ENCODE measurements at places on chromosomes 3 and 15. TPM values are rescaled to one million over a fixed set of nuclear protein-coding genes. Genes with fewer than 3 reads are reported as not detected.

DNA sequence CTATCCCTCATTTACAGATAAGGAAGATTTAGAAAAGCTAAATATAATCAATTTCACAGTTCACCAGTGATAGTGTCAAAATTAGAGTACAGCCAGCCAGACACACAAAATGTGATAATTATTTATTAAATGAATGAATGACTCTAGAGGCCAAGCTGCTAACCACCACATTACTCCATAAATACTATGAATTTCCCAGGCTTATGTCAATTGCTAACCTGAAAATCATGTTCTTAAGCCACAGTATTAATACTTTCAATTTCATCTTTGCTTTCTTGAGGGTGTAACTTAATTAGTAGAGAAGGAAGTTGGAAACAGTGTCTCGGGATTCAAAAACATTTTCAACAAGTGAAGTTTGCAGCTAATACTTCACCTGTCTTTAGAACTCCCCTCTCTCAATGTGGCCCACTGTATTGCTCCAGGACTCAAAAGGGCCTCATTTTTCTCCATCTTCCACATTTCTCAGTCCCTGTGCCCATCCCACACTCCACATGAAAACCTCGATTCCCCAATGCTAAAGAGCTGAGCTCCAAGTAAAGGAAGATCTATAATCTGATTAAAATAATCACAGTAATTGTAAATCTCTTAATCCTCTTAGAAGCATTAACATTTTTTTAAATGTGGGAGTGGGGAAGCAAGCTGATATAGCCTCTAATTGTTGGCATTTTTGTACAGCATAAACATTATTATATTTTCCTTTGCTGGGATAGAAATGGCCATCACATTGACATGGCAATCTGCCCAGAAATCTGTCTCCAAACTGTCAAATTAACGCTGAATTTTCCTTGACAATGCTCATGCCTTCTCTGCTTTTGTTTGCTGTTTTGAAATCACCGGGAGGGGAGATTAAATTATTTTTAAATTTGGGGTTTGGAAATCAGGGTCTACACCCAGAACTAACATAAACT is 765.1 kb downstream of the ROBO1 start:
- DNase-seq, result no peak

ARHGAP31 gene
- total RNA-seq, result 2.9 TPM

CCR4 gene
- 0.33 TPM for total RNA-seq

GRCh38 chr3:129054605-129055104 is 5.9 kb upstream of the GP9 start:
- DNase-seq, result no peak

GRCh38 chr3:15387735-15388134 is 39.6 kb downstream of the METTL6 start:
- DNase-seq, result no peak

GRCh38 chr15:91956026-91956723 is 102.7 kb downstream of the SLCO3A1 start:
- no peak for DNase-seq

DNA sequence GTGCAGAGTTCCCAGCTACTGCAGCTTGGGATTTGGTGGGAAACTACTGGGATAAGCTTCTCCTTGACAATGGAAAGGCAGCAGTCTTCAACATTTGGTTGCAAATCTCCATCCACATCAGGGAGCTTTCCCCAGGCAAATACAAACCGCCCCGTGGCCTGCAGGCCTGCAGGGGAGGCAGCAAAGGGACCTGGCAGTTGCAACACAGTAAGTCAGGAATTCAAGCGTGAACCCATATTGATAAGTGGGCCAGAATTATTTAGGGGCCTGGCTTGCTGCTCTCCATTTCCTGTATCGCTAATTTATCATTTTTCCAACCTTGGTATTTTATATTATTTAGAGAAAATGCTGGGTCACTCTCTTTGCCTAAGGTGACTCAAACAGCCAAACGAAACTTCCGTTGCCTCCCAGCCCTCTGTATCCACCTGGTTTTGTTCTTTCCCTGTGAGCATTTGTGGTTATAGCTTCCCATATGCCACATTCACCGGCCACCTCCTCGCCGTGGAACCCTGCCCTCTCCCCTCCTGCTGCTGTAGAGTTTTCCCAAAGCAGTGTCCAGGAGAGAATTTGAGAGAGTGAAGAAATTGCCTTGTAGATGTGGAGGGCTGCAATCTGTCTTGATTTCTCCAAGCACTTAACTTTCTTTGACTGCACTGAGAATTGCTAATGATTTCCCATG is 34.8 kb downstream of the B3GALNT1 start:
- no peak for DNase-seq

GRCh38 chr15:72872066-72872845 is 88.7 kb upstream of the ADPGK start:
- DNase-seq, result no peak

DNA sequence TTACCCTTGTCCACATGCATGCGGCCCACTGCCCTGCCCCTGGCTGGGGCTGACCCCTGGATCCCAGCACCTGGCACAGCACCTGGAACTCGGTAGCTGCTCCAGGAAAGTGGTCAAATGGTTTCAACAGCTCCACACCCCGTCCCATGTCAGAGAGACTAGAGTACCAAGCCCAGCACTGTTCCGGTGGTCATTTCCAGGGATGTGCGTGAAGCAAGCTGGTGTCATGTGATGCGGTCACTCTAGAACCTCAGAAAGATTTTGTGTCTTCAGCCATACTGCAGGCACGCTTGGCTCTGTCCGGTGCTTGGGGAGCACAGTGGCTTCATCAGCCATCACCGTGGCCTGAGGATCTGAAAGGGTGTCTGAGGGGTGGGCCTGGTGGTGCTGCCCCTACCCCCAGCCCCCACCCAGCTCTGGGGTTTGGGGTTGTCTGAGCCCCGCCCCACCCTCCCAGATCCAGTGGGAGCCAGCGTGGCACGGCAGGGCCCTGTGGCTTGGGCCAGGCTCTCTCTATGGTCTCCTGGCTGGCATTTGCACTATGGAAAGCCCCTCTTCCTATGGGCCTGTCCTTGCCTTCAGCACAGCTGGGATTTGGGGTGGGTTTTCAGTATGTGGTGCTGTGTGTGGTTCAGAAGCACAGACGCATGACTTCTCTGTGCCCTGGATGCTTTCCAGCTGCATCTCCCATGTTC is 15.3 kb downstream of the APBA2 start:
- no peak for DNase-seq

DNA sequence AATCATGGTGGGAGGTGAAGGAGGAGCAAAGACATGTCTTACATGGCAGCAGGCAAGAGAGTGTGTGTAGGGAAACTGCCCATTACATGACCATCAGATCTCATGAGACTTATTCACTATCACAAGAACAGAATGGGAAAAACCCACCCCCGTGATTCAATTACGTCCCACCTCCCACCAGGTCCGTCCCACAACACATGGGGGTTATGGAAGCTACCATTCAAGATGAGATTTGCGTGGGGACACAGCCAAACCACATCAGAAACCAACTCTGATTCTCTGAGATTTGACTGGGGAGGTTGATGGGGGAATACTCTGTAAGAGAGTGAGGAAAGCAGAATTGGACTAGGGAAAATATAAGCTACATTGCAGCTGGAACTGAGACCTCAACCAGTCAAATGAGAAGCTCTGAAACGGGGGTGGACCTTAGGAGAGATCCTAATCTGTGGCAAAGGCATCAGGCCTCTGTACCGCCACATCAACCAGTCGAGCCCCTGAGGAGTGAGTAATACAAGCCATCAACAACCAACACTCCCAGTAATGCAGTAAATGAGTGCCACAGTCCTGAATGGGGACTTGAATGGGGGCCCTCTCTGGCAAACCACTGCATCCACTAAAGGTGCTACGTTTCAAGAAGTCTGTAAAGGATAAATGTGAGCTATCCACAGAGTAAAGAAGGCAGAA is 207.9 kb upstream of the GADL1 start:
- no peak for DNase-seq
